ENCODE measurements at places on chromosomes 11 and 22.
A peak's percentile ranks its signal among the peaks of the same experiment; 100 is the strongest.

GRCh38 chr11:18294862-18295261, 27.1 kb downstream of the HPS5 start:
- no peak for DNase-seq

GRCh38 chr11:48073031-48073861, 92.9 kb downstream of the PTPRJ start:
- no peak for DNase-seq

DNA sequence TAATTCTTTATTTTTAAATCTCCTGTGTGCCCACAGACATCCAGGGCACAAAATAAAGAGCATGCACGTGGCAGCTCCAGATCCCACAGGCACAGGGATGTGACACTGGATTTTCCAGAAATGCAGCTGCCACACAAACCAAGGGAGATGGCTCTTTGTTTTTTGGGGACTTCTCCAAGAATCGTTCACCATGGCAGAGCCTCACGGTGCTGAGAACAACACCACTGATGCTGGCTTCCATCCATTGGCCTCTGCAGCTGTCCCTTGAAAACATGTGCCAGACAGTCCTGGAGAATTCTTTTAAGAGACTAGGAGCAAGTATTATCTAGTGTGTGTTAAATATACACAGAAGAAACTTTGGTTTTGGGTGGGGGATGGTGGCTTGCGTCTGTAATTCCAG, 108.4 kb upstream of the SLC22A12 start:
- no peak for DNase-seq

GRCh38 chr11:119520966-119521365, 98.0 kb upstream of the THY1 start:
- DNase-seq, result no peak

GRCh38 chr22:27306771-27307170, 494.8 kb downstream of the MN1 start:
- DNase-seq, result no peak

GRCh38 chr11:14673824-14674405, 30.3 kb downstream of the PDE3B start:
- no peak for DNase-seq

DNA sequence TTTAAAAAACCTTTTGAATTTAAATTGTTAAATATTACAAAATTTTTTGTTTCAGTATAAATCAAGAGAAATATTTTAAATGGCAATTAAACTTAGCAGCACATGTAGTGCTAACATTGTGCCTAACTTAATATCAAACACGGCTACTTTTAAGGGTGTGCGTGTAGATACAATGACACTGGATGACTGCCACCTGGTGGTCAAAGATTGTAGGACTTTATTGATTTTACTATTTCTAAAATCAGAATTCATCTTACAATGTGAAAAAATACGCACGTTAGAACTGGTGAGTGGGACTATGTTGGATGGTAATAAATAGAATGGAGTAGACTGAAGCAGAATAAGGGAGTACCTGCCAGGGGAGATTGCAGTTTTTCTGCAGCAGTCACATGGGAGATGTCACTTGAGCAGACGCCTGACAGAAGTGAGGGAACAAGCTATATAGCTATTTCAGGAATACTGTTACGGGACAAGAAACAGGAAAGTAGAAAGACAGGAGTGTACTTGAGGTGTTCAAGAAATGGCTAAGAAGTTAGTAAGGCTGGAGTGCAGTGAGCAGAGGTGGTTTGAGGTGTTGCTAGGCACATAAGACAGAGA, 52.9 kb downstream of the UVRAG start:
- no peak for DNase-seq

- DNase-seq, result no peak
Observed at GRCh38 chr11:130168105-130168504, 8.5 kb downstream of the ST14 start.

DNA sequence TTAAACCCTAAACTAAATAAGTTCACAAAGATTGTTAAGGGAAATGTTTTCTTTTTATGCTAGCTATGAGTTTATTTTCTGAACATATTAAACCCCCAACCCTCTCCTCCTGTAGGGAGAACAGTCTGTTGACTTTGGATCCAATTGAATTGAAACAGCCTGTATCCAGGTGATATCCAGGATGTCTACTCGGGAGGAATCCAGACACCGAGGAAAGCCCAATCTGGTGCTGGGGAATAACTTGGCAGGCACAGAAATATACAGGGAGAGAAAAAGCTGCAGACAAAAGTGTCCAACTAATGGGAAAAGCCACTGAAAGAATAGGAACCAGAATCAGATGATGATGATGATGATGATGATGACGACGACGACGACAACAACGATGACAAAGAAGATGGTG, 93.9 kb upstream of the API5 start:
- no peak for DNase-seq

- DNase-seq, result no peak
Observed at GRCh38 chr11:103070142-103070541, 21.8 kb downstream of the DCUN1D5 start.

DNA sequence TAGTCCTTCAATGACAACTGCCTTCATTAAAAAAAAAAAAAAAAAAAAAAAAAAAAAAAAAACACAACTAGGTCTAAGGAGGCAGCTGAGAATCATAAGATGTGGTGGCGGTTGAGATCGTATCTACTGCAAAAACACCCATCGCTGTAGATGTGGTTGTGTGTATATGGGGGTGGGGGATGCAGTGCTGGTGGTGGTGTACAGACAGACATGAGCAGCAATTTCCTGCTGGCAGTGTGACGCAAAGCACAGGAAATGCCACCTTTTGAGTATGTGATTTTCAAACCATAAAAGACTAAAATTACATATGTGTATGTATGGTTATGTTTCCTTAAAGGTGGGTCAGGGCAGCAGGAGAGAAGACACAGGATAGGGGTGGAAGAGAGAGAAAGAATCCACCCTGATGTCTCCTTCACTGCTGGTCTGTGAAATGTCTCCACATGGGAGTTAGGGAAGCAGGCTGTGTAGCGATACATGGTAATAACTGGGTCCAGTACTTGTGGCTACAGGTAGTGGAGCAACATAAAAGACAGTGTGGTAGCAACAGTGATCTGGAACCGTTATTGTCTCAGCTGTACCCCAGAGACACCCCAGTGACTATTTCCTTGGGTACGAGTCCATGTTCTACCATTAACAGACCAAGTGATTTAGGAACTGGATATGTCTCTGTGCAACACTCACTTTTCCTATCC, 57.9 kb downstream of the SYTL2 start:
- peak; percentile 78 for DNase-seq

- no peak for DNase-seq
Observed at GRCh38 chr11:35173616-35174566, 34.9 kb downstream of the CD44 start.

- no peak for DNase-seq
Observed at GRCh38 chr11:109112261-109112660, 309.7 kb upstream of the C11orf87 start.

DNA sequence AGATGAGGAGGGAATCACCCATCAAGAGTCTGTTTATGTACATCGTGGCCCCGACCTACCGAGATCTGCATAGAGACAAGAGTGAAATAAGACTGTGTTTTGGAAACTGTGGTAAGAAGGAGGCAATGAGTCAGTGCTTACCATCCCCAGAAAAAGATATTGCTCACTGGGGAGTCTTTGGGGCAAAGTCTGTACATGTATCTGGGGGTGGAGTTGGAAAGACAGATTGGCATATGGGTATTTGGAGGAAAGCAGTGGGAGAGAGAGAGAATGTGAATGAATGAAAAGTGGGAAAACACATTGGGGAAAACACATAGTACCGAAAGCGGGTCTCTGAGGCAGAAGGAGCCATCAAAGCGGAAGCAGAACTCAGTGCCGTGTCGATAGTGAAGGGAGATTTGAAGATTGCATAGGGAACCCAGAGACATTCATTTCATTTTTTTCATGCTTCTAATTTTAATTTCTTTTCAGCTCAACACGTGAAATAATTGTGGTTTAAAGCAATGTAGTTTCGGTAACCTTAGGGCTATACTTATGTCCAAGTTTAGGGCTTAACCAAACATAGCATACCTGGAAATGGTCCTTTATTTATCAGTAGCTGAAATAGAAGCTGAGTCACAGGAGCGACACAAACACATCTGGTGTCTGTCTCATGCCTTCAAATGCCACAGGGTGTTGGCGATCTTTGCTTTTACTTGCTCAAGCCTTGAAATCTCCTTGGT, 98.6 kb upstream of the CD44 start:
- peak; percentile 58 for DNase-seq

- DNase-seq, result no peak
Observed at GRCh38 chr22:41845380-41846267, 12.7 kb downstream of the SREBF2 start.

DNA sequence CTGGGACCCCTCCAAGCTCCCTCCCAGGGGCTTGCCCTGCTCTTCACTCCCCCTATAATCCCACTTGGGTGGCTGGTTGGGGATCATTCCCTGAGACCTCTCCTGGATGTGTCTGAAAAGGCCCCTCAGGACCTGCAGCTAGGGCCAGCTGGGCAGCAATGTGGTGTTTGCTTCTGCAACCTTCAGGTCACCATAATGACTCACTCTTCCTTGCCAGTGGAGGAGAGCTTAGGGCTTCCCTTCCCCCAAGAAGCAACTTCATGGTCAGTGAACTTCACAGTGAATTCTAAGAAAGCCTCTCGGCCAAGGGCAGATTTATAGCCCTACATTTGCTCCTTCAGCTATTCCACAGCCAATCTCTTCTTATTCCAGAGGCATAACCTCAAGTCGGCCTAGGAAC, 45.1 kb upstream of the TSPAN18 start:
- no peak for DNase-seq

DNA sequence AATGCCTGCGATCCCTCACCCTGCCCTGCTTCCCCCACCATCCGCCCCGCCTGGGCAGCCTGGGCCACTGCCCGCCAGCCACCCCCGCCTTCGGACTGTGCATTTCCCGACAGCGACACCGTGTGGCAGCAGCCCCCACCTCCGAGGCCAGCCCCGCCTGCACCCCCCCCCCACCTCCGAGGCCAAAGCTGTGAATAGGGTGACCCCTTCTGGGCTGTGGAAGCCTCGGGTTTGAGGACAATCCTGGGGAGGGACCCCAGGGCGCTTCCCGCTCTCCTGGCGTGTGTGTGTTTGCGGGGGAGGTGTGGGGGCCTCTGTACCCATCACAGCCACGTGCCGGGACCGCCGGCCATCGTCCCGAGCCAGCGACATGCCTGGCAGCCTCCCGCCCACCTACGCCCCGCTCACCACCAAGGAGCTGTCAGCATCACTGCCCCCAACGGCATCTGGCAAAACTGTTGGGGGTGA, 33.8 kb upstream of the PPARA start:
- peak; percentile 89 for DNase-seq

GRCh38 chr11:26783997-26784396, 62.1 kb upstream of the SLC5A12 start:
- DNase-seq, result no peak

GRCh38 chr11:96714689-96715088, 324.9 kb downstream of the JRKL start:
- DNase-seq, result no peak

- DNase-seq, result no peak
Observed at GRCh38 chr11:46905806-46906205, 12.5 kb downstream of the LRP4 start.

DNA sequence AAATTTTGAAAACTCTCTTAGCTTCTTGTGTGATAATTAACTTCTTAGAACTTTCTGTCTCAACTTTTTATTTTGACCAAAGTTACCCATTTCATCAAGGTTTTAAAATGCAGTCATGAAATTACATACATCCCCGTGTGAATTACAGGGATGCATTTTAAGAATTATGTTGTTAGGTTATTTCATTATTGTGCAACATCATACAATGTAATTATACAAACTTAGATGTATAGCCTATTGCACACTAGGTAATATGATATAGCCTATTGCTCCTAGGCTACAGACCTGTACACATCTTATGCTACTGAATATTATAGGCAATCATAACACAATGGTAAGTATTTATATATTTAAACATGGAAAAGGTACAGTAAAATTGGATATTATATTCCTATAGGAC, 228.1 kb upstream of the C11orf87 start:
- DNase-seq, result no peak

GRCh38 chr11:133086518-133086917, 445.8 kb downstream of the OPCML start:
- no peak for DNase-seq

DNA sequence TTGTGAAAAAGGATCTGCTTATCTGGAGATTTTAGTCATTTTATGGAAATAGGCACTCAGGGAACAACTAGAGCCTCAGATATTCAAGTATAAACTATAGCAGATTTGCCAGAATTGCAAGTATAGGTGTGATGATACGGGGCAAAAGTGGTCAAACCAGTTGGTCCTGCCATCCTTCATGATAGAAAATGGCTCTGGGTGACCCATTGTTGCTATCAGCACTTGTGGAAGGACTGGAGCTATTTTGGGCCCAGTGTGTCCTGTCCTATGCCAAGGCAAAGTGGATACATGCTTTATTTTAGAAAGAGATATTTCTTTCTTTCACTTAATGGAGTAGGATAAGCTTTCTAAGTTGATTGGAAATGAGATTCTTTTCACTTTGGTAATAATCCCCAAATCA, 85.2 kb downstream of the PPP6R3 start:
- no peak for DNase-seq

DNA sequence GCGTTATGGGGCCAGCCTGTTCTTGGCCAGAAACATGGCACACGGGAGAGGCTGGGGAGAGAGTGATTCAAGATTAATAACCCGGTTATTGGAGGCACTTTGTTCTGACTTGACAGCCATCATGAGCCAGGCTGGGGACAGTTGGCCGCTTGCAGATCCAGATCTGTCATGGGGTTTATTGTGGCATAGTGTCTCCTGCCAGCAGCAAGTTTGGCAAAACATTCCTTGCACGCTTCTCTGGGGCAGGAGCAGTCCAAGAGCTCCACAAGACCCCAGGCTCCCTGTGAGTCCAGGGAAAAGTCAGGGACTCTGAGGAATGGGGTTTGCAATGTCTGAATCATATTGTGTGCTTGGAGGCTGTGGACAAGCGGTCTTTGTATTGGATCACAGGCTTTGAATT, 270.4 kb downstream of the MIAT start:
- DNase-seq, result no peak

DNA sequence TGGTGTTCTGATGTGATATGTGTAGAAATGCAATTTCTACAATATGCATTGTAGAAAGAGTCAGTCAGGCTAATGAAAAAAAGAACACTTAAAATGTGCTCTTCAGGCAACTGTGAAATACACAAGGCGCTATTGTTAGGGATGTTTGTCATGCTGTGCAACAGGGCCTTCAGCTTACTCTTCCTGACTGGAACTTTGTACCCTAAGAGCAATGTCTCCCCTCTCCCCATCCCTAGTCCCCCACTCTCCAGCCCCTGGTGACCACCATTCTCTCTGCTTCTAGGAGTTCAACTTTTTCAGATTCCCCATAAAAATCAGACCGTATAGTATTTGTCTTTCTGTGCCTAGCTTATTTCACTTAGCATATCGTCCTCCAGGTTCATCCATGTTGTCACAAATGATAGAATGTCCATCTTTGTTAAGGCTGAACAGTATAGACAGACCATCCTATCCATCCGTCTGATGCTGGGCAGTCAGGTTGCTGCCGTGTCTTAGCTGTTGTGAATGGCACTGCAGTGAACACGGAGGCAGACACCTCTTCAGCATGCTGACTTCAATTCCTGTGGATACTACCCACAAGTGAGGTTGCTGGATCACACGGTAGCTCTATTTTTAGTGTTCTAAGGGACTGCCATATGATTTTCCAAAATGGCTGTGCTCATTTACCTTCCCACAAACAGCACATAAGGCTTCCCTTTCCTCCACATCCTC, 10.7 kb downstream of the NDUFV1 start:
- DNase-seq, result no peak

GRCh38 chr22:35617137-35617755, at the start of gene MB:
MB (minus strand) TSS chr22:35617329; CDS start chr22:35617257, 72 bp downstream.
- DNase-seq, result no peak

- DNase-seq, result no peak
Observed at GRCh38 chr11:112394304-112394703, 133.6 kb upstream of the PLET1 start.
